Endodermal cell (in vitro differentiated cells): ENCODE measurements at places on chromosomes 7 and 10.
A peak's percentile ranks its signal among the peaks of the same experiment; 100 is the strongest.

DNA sequence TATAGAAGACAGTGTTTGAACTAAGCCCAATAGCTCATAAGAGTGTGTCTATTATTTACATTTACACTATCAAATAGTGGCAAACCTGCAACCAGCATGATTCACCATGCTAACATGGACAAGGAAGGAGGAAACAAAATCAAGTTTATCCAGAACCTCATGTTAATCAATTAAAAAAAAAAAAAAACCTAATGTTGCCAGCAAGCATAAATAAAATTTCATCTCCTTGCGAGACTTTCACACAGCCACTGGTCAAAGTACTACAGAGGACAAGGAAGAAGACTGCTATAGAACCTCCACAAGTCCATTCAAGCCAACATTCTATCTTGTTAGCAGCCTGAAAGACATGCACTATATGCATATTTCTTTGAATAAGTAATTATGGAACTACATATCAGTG is 9.7 kb downstream of the TM9SF3 start:
- DNase-seq = no peak

DNA sequence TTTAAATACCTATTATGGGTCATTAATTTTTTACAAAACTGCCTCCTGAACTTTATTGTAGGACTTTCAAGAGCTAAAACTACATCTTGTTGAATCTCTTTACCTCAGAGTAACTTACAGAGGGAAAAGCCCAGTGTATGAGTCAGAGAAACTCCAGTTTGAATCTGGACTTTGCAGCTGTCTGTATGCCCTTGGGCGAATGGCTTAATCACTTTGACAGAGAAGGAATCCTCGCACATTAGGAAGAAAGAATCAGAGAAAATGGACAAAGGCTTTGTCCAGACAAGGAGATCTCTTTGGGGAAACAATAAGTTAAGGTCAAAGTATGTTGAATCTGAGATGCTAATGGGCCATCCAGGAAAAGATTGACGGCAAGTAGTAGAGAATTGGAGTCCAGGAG is 484.2 kb upstream of the CELF2 start:
- DNase-seq = no peak

- DNase-seq = no peak
Measured at GRCh38 chr7:40283391-40283790, 148.6 kb downstream of the SUGCT start.

- no peak for DNase-seq
Measured at GRCh38 chr7:29809533-29810155, 3.3 kb downstream of the WIPF3 start.

- DNase-seq = no peak
Measured at GRCh38 chr7:150740053-150740452, 2.8 kb downstream of the GIMAP5 start.

DNA sequence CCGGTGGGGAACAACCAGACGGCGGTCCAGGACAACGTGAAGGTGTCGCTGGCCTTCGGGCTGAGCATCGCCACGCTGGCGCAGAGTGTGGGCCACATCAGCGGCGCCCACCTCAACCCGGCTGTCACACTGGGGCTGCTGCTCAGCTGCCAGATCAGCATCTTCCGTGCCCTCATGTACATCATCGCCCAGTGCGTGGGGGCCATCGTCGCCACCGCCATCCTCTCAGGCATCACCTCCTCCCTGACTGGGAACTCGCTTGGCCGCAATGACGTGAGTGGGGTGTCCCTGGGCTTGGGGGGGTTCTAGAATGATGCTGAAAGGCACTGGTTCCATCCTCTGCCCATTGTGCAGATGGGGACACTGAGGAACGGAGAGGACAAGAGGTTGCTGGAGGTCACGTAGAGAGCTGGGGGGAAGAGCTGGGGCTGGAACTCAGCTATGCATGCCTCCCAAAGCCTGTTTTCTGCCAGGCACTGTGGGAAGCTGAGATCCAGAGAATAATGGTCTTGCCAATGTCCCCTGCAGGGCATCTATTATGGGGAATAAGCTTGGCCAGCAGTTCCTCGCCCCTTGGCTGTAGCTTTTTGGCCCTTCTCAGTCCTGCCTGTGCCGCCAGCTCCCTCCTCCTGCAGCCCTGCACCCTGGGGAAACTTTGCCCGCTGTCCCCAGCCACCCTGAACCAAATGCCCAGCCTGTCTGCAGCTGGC is 523 bp downstream of the AQP1 start:
- peak; percentile 40 for DNase-seq
